ENCODE measurements at places on chromosomes 13 and 19.

GRCh38 chr19:2984215-2984528 is 6.8 kb downstream of the TLE6 start:
- no peak for DNase-seq

- no peak for DNase-seq
Observed at GRCh38 chr13:57635541-57636085, 4.1 kb downstream of the PCDH17 start.

- DNase-seq: no peak
Observed at GRCh38 chr19:46660551-46661019, 397 bp downstream of the DACT3 start.

DNA sequence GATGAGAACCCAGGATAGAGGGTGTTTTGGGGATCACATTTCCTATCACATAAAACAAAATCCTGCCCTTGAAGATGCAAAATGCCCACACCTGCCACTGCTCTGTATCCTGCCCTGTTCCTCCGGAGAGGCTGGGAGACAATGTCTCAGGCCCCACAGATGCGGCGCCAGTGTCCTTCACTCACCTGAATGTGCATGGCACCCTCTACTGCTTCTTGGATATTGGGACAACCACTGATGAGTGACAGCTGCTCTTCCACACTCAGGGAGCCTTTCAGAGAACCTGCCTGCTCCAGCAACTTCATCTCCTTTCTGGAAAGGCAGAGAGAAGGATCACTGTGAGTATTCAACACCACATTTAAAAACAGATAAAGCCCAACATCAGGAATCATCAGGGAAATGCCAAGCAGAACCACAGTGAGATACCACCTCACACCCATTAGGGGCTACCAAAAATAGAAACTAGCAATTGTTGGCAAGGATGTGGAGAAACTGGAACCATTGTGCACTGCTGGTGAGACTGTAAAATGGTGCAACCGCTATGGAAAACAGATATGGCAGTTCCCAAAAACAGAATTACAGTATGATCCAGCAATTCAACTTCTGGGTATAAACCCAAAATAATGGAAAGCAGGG is 36.4 kb downstream of the CRYL1 start:
- peak; percentile 11 for DNase-seq

- DNase-seq: no peak
Observed at GRCh38 chr13:93045836-93046235, 180.8 kb upstream of the GPC6 start.

- no peak for DNase-seq
Observed at GRCh38 chr13:50393628-50394027, 378.4 kb downstream of the KCNRG start.

DNA sequence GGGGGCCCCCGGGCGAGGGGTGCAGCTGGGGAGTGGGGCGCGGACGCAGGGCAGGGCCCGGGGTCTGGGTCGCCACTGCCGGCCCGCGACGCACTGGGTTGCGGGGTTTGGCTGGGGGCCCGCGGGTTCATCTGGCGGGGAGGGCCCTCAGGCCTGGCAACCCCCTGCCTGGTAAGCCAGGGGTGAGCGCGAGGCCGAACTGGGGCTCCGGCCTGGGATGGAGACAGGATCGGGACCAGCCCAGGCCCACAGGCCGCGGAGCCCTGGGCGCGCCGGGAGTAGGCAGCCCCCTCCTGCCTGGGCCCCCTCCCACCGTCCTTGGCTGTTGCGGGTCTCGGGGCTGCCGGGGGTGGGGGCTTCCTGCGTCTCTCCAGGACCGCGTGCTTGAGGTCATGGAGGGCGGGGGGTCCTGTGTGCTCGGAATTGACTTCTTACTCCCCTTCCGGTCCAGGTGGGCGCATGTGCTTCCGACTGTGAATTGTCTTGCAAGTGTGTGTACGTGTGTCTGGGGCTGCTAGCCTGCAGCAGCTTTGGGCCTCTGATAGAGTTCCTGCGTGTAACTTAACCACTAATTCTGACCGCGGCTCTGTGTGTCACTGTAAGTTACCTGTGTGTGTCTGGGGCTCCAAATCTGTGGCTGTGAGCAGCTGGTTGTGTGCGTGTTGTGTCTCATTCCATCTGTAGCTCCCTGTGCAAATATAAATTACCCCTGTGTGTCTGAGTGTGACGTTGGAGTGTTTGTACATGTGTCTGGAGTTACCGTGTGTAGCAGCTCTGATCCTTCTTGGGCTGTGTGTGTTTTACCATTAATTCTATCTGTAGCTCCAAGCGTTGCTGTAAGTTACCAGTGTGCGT is 751 bp downstream of the GRAMD1A start:
- peak; percentile 20 for DNase-seq

DNA sequence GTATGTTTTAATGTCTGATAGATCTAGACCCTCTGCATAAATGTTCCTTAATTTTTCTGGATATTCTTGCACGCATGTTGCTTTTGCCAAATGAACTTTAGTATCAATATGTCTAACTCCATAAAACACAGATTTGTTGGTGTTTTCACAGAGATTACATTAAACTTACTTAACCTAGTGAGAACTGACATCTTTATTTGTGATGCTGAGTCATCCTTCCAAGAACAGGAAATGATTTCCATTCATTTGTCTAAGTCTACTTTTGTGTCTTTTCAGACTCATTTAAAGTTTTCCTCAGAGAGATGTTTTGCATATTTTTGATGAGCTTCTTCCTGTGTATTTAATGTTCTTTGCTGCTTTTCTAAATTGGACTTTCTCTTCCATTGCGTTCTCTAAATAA is 184.0 kb downstream of the SLC7A1 start:
- no peak for DNase-seq

DNA sequence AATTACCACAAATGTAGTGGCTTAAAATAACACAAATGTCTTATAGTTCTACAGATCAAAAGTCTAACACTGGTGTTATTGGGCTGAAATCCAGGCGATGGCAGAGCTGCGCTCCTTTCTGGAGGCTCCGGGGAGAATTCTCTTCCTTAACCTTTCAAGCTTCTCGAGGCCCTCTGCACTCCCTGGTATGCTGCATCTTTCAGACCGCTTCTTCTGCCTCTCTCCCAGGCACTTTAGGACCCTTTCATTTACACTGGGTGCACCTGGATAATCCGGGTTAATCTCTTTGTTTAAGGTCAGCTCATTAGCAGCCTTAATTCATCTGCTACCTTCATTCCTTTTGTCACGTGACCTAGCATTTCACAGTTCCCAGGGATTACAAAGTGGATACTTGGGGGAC is 211.3 kb upstream of the RFC3 start:
- no peak for DNase-seq

DNA sequence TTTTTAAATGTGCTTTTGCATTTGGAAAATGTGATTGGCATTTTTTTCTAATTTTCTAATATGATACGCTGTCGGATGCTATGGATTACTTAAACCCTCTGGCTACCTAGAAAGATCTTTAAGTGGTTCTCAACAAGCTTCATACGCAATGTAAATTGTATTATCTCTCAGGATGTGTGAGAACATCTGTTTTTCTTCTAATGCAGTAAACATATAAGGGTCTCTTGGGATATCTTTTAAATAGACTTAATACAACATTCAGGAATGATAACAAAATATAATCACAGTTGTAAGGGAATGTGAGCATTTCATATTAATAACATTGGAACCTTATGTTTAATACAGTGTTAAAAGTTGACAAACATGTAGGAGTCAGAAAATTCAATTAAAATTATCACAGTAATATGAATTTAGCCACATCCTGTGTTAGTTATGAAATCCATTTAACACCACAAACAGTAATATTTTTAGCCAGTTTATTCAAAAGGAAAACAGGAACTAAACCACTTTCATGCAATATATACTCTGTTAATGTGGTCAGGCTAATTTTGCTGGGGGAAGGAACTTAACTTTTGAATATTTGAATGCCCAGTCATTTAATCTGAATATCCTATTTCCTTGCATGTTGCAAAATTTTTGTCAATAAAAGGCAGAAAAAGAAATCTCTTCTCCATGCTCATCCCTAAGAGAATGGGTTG is 15.0 kb upstream of the ALOX5AP start:
- no peak for DNase-seq

DNA sequence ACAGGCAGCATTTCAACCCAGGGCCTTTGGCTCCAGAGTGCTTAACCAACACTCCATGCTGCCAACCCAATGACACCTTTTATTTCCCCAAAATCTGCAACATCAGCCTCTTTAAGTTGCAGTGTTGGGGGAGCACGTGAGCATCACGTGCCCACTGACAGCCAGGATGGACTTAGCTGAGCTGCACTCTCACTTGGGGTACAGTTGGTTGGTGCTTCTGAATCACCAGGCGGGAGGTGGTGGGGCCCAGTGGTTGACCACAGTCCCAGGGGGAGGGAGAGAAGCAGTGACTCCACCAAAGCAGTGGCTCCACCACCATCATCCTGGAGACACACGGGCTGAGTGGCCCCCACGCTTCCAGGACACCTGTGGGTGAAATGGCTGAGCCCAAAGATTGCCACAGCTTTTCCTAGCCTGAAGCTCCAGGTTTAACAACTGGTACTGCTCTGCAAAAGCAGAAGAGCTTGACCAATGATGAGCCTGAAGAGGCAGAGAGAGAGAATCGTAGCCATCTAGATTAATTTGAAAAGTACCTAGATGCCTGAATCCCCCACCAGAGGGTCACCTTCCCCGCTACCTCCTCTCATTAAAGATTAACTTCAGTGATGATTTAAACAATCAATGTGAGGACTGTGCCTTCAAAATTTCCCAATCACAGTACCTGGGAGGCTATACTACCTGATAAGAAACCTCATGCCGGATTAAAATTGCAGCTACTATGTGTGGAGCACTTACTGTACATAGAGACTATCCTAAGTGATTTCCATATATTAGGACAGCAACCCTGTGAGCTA is 193.8 kb downstream of the FOXO1 start:
- no peak for DNase-seq

DNA sequence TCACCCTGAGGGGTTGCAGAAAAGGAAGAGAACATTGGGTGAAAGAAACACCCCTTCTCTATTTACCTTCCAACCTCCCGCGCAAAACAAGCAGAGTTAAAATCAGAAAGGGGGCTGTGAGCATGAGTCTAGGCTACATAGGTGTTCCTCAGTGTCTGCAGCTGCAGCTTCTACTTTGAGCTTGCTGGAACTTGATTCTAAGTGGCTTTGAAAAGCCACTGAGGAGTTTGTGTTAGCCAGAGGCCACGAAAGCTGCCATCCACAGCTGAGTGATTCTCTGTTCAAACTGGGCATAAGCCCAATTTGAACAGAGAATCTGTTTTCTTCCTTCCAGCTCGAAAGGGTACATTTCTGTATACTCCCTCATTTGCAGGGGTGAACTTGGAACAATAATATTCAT is 343.9 kb downstream of the PCDH9 start:
- DNase-seq: no peak

- DNase-seq: no peak
Observed at GRCh38 chr13:20738616-20739015, 35.1 kb downstream of the IL17D start.

DNA sequence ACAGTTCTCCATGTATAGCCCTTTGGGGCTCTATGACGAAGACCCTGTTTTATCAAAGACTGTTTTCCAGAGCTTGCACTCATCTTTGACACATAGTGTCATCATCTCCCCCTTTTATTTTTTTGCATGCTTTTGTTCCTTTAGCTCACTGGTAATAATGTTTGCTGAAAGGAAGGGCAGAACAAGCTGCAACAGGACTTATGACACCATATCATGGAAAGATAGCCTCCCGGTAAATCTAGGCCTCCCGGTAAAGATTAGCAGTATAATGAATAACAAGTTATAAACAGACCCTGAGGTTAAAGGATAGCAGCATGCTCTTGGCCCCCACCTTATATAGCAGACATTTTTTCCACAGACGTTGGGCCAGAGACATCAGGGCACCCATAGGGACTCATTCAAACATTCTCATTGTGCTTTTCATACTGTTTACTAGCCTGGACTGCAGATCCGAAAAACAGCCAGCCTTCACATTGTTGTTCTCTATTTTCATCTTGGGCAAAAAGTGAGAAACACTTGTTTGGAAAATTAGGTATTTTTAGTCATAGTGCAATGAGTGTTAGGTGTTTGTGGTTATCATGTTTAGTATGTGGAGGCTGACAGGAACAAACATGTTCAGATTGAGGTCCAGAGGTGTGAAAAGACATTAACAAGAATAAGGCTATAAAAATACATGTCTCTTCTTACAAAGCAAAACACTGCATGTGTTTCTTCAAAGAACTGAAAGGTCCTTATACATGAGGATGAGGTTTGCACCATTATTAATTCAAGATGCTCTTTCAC is 136.9 kb upstream of the SPRY2 start:
- no peak for DNase-seq

- no peak for DNase-seq
Observed at GRCh38 chr13:32175307-32175706, 139.9 kb downstream of the ZAR1L start.

DNA sequence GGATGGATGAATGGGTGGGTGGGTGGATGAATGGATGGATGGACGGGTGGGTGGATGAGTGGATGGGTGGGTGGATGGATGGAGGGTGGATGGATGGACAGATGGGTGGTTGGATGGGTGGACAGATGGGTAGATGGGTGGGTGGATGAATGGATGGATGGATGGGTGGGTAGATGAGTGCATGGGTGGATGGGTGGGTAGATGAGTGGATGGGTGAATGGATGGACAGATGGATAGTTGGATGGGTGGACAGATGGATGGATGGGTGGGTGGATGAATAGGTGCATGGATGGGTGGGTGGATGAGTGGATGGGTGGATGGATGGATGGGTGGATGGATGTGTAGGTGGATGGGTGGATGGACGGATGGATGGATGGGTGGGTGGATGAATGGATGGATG is 17.8 kb downstream of the SHC2 start:
- DNase-seq: no peak

- DNase-seq: no peak
Observed at GRCh38 chr13:34578471-34578870, 363.6 kb upstream of the NBEA start.

DNA sequence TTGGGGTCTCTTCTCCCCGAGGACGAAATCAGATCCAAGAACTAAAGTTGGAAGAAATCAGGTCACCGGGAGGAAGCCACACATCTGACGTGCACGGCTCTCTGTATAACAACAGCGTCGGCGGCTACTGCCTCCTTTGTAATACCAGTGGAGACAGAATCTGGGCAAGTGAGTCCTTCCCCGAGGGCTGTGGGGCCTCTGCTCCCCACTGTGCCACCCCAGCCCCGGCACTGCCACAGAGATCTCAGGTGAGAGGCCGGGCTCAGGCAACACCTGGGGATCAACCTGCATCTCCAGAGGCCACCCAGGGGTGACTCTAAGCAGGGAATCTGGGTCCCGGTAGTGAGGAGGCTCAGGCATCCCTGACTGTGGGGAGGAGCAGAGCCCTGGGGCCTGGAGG is 33.7 kb upstream of the C13orf46 start:
- no peak for DNase-seq

DNA sequence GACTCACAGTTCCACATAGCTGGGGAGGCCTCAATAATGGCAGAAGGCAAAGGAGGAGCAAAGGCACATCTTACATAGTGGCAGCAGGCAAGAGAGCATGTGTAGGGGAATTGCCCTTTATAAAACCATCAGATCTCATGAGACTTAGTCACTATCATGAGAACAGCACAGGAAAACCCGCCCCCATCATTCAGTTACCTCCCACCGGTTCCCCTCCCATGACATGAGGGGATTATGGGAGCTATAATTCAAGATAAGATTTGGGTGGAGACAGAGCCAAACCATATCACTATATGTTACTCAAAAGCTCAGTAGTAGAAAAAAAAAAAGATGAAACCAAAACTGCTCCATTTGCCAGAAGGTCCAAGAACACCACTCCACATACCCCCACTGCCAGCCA is 58.5 kb downstream of the DNAJC15 start:
- DNase-seq: no peak

GRCh38 chr13:42777467-42777866 is 3.9 kb upstream of the FAM216B start:
- no peak for DNase-seq

- no peak for DNase-seq
Observed at GRCh38 chr19:18985257-18985656, 44.2 kb upstream of the HOMER3 start.

- DNase-seq: no peak
Observed at GRCh38 chr19:49339301-49340068, 4.3 kb downstream of the CD37 start.
